Lung (tissue), 17 donors: ENCODE measurements at places on chromosomes 12 and 14.

DNA sequence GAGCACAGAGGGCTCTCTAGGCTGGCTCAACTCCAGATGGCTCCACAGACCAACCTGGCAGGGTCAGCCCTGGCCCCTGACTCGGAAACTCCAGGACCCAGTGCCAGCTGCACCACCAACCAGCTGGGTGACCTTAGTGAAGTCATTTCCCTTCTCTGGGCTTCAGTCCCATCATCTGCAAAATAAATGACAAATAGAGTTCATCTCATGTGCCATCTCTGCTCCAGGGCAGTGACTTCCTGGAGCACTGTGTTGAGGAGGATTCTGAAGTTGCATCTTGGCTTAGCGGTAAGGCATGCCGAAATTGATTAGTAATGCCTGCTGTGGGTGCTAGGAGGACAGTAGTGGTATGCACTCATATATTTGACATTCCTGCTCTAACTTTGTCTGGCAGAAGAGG lies 31.5 kb downstream of the DTX1 start:
- no peak for DNase-seq

- DNase-seq = no peak
These were observed 134.0 kb downstream of the SRGAP1 start for GRCh38 chr12:63978519-63978918.

DNA sequence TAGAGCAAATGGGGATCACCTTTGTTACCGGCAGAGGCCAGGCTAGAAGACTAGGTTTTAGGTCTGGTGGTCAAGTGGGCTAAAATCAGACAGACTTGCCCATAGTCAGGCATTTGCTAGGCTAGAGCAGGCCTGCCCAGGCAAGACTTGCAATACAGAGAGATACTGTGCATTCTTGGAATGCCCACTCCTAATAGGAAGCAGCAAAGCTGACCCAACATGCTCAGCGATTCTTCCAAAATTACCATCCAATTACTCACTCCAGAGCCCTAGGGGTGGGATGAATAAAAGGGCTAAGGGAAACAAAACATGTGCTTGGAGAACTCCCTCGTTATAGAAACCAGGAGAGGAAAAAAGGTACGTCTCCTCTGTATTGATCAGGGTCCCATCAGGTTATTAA lies 187.8 kb upstream of the AMIGO2 start:
- DNase-seq = no peak

GRCh38 chr14:106530031-106530422 lies 1003.6 kb downstream of the TMEM121 start:
- no peak for DNase-seq

DNA sequence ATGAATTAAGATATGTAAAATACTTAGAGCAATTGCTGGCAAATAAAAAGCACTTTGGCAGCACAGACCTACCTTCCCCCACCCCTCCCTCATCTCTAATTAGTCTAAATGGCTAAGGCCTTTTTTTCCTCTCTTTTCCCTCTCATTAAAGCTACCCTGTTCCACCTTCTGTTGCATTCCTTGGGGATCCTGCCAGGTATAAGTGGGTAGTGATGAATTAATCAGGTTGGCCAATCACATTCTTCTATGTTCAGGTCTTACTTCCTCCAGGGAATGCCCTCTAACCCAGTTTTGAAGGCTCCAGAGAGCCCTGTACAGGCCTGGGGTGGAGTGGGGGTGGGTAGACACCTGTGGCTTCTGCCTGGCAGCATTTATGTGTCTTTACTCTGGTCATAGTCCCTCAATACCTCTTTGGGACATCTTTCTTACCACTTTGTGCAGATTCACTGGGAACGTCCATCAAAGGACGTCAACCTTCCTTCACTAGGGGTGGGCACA lies 28.4 kb downstream of the HSPB8 start:
- no peak for DNase-seq

DNA sequence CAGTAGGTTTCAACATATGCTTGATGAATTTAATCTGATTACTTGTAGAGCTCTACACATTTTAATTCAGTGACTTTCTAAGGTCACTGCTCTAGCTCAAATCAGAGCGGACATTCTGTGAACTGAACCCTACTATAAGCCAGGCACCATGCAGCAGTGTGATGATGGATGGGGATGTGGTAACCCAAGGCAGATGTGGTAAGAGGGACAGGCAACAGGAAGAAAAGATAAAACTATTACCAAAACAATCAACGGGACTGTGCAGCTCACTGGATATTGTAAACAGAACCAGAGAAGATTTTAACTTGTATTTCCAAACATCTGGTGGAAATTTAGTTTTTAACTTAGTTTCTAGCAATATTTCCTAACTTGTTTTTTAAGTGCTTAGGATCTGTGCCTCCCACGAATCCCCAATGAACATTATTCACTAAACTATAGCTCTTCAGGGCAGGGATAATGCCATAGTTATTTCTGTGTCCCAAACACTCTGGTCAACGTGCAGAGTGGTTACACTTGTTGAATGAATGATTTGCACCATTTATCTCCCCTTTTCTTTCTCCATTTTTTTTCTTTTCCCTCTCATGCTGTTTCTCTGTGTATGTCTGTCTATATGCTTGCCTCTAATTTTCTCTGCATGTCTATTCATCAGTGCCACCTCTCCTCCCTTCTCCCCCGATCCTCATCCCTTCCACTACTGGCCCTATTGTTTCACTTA lies 3.0 kb downstream of the ERO1A start:
- peak; percentile 52 for DNase-seq

GRCh38 chr12:105417732-105418131 lies 87.2 kb downstream of the C12orf75 start:
- DNase-seq = no peak

DNA sequence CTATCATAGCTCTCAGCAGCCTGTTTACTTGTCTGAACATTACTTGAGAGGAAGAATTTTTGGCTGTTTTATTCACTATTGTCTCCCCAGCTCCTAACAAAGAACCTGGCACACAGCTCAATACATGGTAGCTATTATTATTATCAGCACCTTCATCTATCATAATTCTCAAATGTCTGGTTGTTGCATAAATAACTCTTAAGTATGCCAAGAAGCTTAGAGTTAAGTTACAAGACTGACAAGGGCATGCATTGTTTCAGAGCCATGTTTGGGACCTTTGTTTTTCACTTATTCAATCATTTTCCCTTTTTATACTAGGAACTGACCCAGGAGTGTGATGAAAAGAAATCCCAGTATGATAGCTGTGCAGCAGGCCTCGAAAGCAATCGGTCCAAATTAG lies 77.5 kb upstream of the ATP2A2 start:
- DNase-seq = no peak

DNA sequence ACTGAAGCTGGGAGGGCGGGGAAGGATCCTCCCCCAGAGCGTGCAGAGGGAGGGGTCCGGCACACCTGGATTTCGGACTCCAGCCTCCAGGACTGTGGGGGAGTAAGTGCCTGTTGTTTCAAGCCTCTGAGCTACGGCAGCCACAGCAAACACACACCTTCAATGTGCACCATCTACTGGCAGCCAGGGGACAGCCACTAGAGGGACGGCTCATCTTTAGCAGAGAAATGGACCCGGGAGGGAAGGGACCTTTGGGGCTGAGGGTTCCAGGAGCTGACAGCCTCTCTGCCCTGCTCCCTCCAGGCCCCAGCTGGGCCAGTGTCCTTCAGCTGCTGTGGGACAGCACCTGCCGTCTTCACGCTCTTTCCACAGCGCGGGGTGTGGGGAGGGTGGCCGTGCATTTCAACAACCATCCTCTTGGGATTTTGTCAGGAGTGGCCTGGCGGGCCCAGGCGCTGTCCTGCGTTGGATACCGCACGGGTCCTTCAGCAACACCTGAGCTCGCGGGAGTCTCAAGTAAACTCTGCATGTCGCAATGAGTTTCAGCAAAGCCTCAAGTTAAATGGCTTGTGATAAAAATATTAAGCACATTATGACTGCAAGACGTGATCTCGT lies 209.2 kb upstream of the C14orf180 start:
- peak; percentile 48 for DNase-seq
